Panc1 (cell line): ENCODE measurements at places on chromosomes 3 and 15. TPM values are rescaled to one million over a fixed set of nuclear protein-coding genes. Genes with fewer than 3 reads are reported as not detected.

DNA sequence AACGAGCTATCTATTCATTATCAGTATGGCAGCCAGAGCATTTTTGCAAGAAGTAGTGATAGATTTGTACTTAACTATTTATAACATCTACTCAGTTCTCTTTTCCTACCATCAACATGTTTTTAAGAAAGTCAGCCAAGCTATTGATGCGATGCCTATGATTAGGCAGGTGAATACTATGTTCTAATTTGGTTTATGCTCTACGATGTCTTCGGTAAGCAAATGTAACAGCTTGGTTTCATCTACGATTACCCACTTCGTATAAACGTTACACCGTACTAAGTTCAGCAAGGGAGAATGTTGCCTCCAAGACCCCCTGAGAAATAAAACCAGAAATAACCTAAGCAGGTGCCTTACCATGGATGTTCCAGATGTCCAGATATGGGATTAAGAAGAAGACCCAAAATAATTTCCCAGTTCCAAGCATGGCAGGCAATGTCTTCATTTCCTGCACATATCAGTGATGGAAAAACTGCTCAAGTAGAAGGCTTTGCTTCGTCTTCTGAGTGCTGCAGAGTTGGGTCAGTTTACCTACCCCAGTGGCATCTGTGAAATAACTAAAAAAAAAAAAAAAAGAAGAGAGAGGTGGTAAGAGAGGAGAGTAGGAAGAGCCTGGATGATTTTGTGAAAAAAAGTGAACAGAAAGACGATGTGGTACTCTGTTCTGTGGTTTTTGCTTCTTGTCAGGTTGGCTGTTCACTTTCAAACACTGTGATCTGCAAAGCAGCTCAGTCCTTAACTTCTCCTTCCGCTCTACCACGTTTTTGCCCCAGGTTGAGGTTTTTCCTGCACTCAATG, at the start of gene BTLA:
TSS of gene BTLA (minus strand) at position 559 of the 798 bp plus-strand sequence. CDS start at position 445, 114 bp downstream.
- DNase-seq = no peak

ALG3 gene
- 72.7 TPM for total RNA-seq

LDHAL6B gene
- total RNA-seq = not detected

DNA sequence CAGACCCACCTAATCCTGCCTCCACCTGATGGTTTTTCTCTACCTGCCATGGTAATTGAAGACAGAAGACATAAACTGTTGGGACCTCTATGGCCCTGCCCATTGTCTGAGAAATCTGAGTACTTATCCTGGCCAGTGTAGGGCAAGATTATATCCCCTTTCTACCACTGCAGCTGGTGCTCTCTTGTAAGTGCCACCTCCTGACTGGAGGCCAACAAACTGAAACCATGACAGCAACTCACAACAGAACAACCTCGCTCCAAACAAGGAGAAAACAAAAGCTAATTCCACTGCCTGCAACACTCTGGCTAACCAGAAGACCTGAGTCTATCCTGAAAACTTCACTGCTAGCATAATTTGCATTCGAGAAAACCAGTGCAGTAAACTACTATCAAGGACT, 82.9 kb downstream of the CLDN1 start:
- no peak for DNase-seq

DNA sequence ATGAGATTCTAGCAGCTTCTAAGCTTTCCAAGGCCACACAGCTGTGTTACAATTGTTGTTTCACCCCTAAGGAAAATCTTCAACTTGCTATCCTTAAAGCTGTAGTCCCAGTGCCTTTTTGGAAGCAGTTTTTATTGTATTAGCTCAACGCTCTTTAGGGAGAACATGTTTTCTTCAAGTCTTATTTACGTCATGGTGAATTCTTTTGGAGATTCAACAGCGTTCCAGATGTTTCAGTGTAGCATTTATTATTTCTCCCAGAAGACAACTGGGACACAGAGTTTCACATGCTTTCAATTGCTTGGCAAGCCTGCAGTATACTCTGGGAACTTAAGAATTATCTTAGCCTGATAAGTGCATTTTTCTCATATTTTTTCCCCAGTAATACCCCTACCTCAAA, 888.3 kb downstream of the PLOD2 start:
- DNase-seq = no peak

THAP10 gene
- total RNA-seq = 6.7 TPM

DNA sequence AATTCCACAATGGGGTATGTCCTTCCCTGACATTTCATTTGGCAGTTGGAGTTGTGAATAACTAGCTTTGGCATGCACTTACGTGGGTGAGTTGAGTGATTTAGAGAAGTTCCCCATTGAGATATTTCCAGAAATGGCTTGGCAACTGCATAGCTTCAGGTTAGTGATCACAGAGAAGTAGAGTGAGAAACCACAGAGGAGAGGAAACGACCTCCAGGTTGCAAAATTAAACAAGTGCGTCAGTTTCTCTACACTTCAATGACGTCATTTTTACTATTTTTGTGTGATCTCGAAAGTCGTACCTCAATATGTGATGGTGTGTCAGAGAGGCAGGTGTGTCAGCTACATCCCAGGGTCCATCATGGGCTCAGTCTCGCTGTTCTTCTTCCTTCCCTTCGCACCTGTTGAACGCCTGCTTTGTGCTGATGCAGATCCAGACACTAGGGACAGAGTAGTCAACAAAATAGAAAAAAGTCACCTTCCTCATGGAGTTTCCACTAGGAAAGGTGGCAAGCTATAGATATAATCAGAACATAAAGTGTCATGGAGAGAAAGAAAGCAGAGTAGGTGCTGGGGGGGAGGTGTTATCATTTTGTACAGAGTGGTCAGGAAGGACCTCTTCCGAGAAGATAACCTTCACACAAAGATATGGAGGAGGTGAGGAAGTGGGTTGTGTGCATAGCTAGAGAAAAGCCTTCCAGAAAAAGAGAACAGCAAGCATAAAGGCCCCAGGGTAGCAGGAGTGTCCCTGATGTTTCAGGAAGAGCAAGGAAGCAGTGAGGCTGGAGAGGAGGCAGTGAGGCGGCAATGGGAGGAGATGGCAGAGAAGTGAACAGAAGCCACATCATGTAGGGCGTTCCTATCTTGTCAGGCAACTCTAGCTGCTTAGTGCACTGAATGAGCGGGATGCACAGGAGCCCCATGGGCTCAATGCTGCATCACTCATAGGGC, 75.6 kb downstream of the MCTP2 start:
- no peak for DNase-seq

- no peak for DNase-seq
These were observed 17.6 kb downstream of the MUC13 start for GRCh38 chr3:124916837-124917409.

- DNase-seq = no peak
These were observed 54.0 kb upstream of the CHMP2B start for GRCh38 chr3:87173071-87173470.

RBP2 gene
- total RNA-seq = not detected

- no peak for DNase-seq
These were observed 30.4 kb downstream of the SLC41A3 start for GRCh38 chr3:126053513-126053912.

DNA sequence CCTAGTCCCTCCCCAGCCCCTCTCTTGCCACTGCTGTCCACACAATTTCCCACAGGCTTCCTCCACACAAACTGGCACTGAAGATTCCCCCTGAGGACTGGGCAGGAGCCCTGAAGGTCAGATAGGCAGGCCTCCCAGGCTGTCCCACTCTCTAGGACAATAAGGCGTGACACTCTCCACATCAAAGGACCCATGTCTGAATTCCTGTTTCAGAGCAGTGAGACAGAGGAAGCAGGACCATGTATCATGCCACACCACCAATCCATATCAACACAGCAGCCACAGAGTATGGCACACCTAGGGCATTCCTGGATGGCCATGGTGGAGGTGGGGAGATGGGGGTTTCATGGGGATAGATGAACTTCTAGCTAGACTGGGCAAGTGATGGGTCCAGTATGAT, 13.8 kb upstream of the CCR1 start:
- no peak for DNase-seq

DNA sequence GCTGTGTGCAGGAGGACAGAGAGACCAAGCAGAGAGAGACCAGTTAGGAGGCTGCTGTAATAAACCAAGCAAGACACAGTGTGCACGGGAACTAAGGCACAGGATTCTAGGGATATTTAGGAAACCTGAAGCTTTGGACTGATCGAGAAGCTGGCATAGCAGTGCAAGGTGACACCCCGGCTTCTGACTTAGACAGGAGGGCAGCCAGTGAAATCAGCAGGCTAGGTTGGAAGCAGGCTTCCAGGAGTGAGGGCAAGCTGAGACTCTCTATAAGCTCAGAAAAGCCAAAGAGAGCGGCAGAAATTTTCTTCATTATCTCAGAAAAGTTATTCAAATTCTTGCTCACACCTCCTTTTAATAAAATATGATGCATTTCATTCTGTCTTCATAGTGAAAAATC, 104.6 kb downstream of the LIPC start:
- no peak for DNase-seq

PLAAT1 gene
- 3.9 TPM for total RNA-seq

FBXL2 gene
- total RNA-seq = 12.3 TPM

LYZL4 gene
- not detected for total RNA-seq

DNA sequence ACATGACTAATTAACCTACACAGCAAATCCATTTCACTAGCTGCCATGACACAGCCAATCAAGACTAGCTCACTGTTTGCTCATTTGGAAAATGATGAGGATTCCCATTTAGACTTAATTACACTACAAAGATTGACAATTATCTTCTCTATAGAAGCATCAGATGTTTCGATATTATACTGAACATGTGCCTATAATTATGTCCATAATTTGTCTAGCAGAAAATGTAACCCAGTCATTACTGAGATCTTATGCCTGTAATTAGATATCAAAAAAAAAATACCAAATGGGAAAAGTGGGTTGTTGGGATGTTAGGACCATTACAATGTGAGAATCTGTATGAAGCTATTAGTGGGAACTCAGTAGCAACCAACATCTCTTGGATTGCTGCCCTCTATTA, 344.2 kb upstream of the MCTP2 start:
- DNase-seq = no peak

FOXL2NB gene
- 11.4 TPM for total RNA-seq

DNA sequence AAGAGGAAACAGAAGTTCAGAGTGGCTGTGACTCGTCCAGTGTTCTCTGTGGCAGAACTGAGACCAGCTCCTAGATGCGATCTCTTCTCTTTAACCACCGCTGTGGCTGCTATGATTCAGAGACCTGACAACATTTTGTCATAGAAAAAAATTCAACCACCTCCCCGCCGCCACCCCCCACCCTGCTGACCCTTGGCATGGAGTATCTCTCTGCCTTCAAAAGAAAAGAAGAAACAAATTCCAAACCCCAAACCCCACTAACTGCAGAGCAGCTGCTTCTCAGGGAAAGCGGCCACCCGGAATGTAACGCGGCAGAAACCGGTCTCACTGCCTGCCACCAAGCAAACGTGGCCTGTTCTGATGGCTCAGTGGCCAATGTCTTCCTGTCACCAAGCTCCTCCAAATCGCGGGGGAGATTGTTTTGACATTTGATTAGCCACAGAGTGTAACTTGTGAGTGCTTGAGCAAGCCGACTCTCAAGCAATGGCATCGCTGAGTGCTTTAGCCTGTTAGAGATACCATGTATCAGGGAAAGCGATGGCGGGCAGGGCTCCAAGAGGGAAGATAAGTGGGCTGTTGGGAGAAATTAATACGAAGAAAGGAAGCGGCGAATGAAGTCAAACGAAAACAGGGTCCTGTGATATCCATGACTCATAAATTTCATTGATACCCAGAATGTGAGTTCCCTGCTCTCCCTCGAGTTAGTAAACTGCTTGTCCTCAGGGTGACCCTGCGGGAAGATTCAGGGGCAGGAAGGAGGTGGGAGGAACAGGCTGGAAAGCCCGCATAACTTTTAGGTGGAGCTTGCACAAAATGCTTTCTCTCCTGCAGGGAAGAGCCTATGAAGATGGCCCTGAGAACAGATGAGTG, 44.8 kb upstream of the TLE3 start:
- no peak for DNase-seq

EPHA6 gene
- 0.57 TPM for total RNA-seq

GRCh38 chr3:56919137-56919796, 117.5 kb upstream of the ARHGEF3 start:
- DNase-seq = no peak

DNA sequence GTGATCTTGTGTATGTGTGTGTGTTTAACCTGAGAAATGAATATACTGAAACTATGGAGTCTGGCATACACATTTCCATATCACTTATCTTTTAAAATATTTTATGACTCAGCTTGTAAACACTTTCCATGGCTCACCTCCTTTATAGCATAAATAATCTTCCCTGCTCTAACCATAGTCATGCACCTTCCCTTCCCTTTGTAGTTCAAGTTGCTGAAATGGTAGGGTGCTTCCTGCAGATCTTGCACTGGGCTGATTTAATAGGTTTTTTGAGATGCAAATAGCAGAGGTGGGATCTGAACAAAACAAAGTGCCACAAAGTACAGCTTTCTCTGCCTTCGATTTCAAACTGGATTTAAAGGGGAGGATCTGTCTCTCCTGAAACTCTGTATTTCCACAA, 712.7 kb upstream of the LMCD1 start:
- DNase-seq = no peak

DNA sequence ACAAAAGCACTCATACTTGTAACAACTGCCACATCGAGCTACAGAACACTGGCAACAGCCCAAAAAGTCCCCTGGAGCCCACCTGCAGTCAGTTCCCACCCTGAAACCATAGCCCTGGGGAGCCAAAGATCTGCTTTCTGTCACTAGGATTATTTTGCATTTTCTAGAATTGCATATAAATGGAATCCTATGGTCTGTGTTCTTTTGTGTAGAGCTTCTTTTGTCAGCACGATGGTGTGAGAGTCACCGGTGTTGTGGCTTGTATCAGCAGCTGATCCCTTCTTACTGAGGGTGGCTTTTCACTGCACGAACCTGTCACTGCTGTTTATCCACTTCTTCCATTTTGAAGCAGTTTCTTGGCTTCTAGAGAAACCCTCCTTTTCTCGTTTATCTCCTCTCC, 60.1 kb upstream of the PRR23E start:
- DNase-seq = no peak

- DNase-seq = no peak
These were observed 6.7 kb downstream of the LPCAT4 start for GRCh38 chr15:34360298-34360697.

DNA sequence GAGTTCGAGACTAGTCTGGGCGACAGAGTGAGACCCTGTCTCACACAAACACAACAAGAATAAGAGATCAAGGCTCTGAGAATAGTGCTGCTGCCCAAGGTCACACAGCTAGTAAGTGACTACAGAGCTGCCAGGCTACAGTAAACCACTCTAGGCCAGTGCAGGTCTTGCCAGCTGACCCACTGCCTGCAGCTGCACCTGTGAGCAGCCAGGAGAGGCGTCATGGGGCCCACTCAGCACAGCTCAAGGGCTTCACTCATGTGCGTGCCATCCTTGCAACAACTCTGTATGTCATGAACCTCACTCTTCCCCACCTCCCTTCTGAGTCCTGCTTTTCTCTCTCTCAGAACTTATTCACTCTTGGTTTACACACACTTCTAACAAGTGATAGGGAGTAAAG, 176.7 kb downstream of the SMAD6 start:
- DNase-seq = no peak
